ENCODE measurements at places on chromosomes 2 and 18.

GRCh38 chr2:191436368-191437055 lies 191.3 kb downstream of the MYO1B start:
- no peak for DNase-seq

- no peak for DNase-seq
These were observed 92.7 kb upstream of the CNGA3 start for GRCh38 chr2:98253461-98254070.

GRCh38 chr2:24576146-24576545 lies 85.1 kb downstream of the NCOA1 start:
- no peak for DNase-seq

DNA sequence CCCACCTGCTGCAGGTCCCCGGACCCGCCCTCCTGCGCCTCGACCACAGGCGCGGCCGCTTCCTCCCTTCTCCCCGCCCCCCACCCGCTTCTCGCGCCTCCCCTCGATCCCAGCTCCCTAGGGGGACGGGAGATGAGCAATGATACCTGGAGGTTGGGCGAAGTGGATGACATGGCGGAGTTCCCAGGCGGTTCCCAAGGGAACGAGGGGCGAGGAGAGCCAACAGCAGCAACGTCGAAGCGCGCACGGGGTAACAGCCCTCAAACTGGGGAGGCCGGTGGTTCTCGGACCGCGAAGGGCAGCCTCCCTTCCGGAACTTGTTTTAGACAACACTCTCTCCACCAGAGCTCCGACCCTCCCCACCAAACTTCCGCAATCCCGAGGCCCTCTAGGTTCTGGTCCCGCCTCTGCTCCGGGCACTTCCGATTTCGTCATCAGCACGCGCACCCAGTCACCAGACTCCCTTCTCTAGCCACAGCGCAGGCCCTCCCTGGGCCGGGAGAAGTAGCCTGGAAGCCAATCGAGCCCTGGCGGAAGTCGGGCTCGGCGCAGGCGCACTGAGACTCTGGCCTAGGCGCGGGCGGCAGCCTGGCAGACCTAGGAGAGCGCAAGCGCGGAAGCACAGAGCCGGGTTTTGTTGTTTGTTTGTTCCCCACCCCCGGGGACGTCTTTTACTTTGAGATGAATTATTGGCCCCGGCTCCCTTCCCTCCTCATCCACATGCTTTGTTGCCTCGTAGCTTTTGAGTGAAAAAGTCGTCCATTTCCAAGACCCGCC lies at the start of gene VPS4B:
VPS4B (minus strand) TSS at position 390 of the 777 bp plus-strand sequence; CDS start at position 173, 217 bp downstream.
- DNase-seq = peak; percentile 98

GRCh38 chr2:58906081-58906645 lies 665.0 kb upstream of the FANCL start:
- no peak for DNase-seq

DNA sequence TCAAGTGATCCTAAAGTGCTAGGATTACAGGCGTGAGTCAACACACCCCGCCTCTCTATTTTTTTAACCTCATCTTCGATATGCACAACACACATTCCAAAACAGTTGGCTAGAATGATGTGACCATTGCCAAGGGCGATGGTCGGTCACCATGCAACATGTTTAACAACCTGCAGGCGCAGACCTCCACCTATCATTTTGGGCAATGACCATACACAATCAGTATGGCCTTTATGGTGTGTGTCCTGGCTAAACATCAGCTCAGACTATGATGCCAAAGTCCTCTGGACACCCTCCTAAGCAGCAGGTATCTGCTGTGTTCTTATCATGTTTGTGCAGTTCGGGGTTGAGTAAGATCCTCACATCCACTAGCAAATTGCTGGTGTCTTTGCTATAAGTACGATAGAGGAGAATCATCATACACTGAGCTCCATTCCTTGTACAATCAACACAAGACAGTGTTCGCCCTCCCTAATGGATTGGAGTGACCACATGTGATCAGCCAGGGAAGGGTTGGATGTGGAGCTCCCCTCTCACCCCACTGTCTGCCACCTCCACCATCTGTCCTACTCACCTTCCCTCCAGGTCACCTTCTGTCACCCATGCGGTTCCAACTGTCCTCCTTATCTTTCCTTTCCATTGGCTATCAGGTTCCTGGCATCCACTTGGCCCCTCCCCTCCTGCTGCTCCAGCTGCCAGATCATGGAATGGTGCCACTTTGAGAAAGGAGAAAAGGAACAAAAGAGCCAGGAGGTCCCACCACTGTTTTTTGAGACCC lies 7.9 kb upstream of the RNF152 start:
- DNase-seq = no peak

DNA sequence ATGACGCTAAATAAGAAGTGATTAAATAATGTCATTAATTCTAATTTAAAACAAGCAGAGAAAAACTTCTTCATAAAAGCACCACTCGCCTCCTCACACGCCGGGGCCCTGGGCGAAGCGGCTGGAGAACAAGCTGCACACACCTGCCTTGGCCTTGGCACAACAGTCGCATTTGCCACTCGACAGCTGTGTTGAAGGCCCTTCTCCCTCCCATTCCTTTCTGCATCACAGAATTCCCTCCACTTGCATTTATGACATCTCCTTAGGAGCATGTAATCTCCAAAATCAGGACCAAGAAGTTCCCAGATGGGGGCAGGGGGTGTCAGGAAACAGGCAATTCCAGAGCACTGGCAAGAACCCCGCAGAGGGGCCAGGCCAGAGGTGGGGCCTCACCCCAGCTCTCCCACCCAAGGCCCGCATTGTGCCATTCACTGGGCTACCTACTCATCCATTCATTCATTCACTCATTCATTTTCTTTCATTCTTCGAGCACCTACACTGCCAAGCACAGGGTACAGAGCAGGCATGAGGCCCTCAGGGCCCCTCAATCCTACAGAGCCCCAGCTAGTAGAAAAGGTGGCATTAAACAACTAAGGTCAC lies 6.4 kb downstream of the HDAC4 start:
- no peak for DNase-seq

GRCh38 chr2:81942136-81942680 lies 1637.7 kb upstream of the LRRTM1 start:
- DNase-seq = no peak

GRCh38 chr2:226115102-226115831 lies 684.4 kb downstream of the IRS1 start:
- no peak for DNase-seq

- DNase-seq = peak; percentile 24
These were observed 147.8 kb upstream of the ERBB4 start for GRCh38 chr2:212686285-212686895.

GRCh38 chr18:13280070-13280795 lies 61.7 kb downstream of the LDLRAD4 start:
- no peak for DNase-seq

- no peak for DNase-seq
These were observed 69.1 kb downstream of the CCDC93 start for GRCh38 chr2:117944816-117945215.

GRCh38 chr2:96601382-96602292 lies 36.5 kb downstream of the KANSL3 start:
- DNase-seq = no peak

GRCh38 chr2:46385786-46386577 lies 88.8 kb downstream of the EPAS1 start:
- no peak for DNase-seq

DNA sequence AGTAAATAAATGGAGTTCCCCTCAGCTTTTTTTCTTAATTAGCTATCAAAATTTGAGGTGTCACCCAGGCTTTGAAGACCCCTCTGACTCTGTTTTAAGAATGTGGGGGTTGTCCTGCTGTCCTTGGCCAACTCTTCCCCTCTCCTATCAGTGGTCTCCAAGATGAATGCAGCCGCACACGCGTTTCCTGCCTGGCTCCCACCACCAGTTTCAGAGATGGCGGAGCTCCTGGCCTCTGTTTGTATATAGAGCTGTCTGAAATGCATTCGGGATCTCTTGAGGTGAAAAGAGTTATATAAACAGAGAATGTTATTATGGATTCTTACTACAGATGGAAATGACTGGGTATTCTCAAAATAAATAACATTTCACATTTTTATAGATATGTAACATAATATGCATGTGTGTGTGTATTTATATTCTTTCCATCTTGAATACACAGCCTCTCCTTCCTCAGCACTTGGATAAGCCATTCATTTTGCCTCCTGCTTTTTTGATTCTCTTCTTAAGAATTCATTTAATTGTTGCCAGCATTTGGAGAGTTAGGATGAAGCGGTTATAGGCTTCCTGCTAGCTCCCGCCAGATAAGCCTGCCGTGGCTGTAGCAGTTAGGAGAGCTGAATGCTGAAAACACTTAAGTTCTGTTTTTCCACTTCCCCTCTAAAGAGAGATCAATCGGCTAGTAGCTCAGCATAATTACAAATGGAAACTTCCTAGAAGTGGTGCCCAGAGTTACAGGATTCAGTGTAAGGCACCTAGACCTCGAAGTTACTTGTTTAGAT lies 659.3 kb upstream of the FANCL start:
- no peak for DNase-seq

- DNase-seq = peak; percentile 50
These were observed 26.8 kb downstream of the MPHOSPH10 start for GRCh38 chr2:71157124-71157793.

DNA sequence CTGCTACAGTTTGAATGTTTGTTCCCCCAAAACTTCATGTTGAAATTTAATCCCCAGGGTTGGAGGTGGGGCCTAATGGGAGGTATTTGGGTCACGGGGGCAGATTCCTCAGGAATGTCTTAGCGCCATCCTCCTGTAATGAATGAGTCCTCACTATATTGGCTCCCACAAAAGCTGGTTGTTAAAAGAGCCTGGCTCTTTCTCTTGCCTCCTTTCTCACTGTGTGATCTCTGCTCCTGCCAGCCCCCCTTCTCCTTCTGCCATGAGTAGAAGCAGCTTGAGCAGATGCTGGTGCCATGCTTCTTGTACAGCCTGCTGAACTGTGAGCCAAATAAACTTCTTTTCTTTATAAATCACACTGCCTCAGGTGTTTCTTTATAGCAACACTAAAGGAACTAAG lies 721.0 kb upstream of the PKDCC start:
- DNase-seq = no peak

- no peak for DNase-seq
These were observed 30.4 kb upstream of the RAB6D start for GRCh38 chr2:131394147-131394931.

DNA sequence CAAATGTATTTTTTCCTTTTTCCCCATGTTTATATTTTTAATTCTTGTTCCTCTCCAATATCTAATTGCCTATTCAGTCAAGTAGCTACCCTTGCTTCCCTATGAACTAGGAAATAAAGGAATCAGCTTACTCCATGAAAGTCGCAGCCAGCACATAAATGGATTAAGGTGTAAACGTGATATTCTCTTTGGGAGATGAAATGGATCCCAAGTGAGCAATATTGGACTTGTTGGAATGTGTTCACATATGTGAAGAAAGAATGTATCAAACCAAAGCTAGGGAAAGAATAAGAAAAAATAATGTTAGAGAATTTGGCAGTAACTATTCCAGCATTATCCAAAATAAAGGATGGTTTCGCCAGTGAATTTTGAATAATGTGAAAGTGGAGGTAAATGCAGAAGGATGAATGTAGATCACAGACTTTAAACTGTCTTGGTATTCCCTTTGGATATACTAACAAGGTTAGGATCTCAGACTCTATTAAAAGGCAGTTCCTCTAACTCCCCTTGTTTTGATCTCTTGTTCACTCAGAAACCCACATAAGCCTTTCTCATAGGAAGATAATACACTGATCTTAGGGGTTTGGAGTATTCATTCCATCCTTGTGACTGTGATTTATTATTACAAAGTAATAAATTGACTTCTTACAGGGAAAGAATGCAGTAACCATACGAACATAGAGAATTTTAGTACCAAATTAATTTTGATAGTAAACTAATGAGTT lies 208.1 kb downstream of the BABAM2 start:
- DNase-seq = no peak

DNA sequence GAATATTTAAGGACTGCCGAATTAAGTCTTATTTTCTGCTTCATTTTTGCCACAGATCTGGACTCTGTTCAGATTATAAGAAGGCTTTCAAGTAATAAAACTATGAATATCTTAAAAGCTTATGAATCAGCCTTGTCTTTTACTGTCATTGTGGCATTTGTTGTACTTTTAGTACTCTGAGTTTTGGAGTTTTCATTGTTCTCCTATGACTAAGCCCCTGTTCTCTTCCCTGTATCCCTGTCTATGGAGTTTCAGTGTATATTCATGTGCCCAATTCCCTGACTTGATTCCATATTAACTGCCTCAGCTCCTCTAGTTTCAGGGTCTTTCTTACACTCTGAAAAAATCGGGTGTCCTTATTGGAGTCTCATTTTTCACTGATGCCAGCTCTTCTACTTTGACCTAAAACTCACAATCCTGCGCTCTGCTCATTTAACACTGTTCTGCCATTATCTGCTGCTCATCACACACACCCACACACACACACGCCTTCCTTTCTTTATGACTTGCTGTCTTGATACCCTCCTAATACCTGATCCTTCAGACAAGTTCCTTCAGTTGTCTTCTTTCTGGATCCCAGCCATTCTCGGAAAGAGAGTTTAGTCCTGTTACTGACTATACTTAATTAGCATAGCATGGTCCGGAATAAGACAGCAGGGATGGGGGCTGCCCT lies 511.8 kb downstream of the CPS1 start:
- DNase-seq = no peak

- DNase-seq = no peak
These were observed 164.2 kb upstream of the EPAS1 start for GRCh38 chr2:46132996-46133395.

- DNase-seq = no peak
These were observed 9.2 kb upstream of the SP9 start for GRCh38 chr2:174325373-174326160.

GRCh38 chr2:65366595-65367125 lies 65.7 kb downstream of the SPRED2 start:
- DNase-seq = no peak

- no peak for DNase-seq
These were observed 7.7 kb upstream of the MARCHF4 start for GRCh38 chr2:216379977-216380376.

DNA sequence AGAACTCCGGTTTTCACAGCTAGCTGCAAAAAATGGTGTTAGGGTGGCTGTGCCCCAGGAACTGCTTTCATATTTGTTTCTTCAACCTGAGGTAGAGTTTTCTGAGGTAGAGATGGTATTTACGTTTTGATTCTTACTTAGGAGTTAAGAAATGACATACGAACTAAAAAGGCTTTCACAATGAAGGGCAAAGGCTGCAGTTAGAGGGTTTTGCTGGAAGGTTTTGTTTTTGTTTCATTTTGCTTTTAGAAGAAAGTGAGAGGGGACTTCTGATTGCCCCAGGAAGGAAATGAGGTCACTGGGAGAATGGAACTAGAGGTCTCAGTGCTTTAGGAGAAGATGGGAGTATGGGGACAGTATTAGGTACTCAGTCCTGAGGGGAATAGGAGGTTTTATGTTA lies 15.5 kb downstream of the CDCA7 start:
- no peak for DNase-seq

- no peak for DNase-seq
These were observed 32.4 kb upstream of the SNED1 start for GRCh38 chr2:240965905-240966456.
